Uterus (tissue), 4 donors: ENCODE measurements at places on chromosomes 2 and 18. TPM values are rescaled to one million over a fixed set of nuclear protein-coding genes. Genes with fewer than 3 reads are reported as not detected.

ACMSD gene
- total RNA-seq: not detected

PXDN gene
- 30.9 TPM for total RNA-seq

CREG2 gene
- total RNA-seq: 0.28 TPM

- no peak overlapping the region for H3K4me3 ChIP-seq
- H3K36me3 ChIP-seq: no peaks in the 10 kb centered on the region
- no peak for DNase-seq
- no peak overlapping the region for H3K27ac ChIP-seq
- H3K27me3 ChIP-seq: no peaks in the 10 kb centered on the region
- no peaks in the 10 kb centered on the region for H3K4me1 ChIP-seq
Observed at GRCh38 chr2:74735009-74735408, 81.0 kb downstream of the SEMA4F start.

DNA sequence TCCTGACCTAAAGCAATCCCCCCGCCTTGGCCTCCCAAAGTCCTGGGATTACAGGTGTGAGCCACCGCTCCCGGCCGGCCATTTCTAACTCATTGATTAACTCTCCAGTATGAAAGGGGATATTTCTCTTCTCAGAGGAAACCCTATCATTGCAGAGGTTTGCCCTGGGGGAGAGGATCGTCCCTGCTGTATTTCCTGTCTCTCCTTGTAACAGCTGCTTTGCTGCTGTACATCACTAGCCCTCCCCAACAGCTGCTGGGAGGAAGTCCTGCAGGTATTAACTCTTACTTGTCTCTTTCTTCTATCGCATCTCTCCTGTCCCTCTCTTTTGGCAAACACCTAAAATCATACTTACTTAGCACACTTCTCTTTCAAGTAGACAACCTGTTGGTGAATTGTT lies 219.0 kb upstream of the DSEL start:
- no peak for DNase-seq
- no peak overlapping the region for H3K4me3 ChIP-seq
- H3K36me3 ChIP-seq: no peaks in the 10 kb centered on the region
- no peaks in the 10 kb centered on the region for H3K4me1 ChIP-seq
- H3K27me3 ChIP-seq: no peaks in the 10 kb centered on the region

GRCh38 chr2:101357376-101357775 lies 29.9 kb downstream of the CREG2 start:
- H3K27me3 ChIP-seq: no peaks in the 10 kb centered on the region
- H3K4me1 ChIP-seq: no peaks in the 10 kb centered on the region
- H3K27ac ChIP-seq: no peak overlapping the region
- H3K36me3 ChIP-seq: no peaks in the 10 kb centered on the region
- no peak for DNase-seq

DNA sequence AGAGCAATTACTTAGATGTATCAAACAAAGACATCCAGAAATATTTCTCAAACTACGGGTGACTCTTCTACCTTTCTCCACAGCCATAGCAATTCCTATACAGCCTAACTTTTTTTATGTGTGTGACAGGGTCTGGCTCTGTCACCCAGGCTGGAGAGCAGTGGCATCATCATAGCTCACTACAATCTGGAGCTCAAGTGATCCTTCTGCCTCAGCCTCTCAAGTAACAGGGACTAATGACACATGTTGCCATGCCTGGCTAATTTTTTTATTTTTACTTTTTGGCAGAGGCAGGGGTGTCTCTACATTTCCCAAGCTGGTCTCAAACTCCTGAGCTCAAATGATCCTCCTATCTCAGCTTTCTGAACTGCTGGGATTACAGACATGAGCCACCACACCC lies 328.9 kb upstream of the NT5C1B start:
- DNase-seq: no peak
- H3K4me3 ChIP-seq: no peak overlapping the region
- H3K36me3 ChIP-seq: no peaks in the 10 kb centered on the region
- H3K4me1 ChIP-seq: no peaks in the 10 kb centered on the region
- no peaks in the 10 kb centered on the region for H3K27me3 ChIP-seq

GRCh38 chr2:19073522-19073921 lies 284.9 kb downstream of the OSR1 start:
- DNase-seq: no peak
- H3K27ac ChIP-seq: no peak overlapping the region
- no peak overlapping the region for H3K4me3 ChIP-seq
- no peaks in the 10 kb centered on the region for H3K27me3 ChIP-seq
- peaks cover 4% of the 10 kb centered on the region for H3K4me1 ChIP-seq

DNA sequence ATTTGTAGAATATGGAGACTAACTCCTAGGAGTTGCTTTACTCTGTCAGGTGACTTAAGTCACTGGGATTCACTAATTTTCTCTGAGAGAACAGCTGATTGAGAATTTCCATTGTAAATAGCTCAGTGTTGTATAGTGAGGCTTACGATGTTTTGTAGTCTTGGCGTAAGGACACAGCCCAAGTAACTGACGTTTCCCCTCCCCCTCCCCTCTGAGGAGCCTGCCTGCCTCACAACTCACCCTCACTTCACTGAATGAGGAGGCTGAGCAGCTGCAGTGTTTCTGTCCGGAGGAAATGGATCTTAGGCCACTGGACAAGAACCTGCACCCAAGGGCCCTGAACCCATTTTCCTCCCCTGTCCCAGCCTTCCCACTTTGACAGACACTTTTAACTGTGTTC lies 264.6 kb downstream of the PHLPP1 start:
- no peaks in the 10 kb centered on the region for H3K4me1 ChIP-seq
- no peaks in the 10 kb centered on the region for H3K27me3 ChIP-seq
- no peak for DNase-seq
- H3K27ac ChIP-seq: no peak overlapping the region
- H3K4me3 ChIP-seq: no peak overlapping the region

DNA sequence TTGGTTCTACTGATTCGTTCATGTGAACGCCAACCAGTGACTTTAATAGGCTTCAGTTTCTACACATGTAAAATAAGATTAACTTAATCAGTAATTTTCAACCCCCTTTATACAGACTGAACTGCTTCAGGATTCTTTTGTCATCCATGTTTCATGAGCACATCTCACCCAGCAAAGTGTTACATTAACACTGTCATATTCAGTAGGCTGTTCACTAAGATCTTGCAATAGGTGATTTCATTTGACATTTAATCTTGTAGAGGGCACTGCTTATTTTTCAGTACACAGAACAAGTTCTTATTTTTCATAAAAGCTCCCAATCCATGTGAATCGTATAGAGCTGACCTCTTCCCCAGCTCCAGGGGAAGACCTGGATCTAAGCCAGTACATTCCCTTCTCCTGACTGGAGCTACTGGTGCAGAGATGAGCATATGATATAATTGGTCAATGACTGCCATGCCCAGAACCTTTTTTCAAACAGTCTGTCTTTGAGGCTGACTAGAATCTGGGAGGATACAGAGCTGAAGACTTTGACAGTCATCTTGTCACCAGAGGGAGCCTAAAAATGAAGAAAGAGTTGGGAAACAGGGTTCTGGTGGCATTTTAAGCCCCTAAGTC lies 72.2 kb upstream of the CHRNA1 start:
- no peak overlapping the region for H3K4me3 ChIP-seq
- H3K4me1 ChIP-seq: no peaks in the 10 kb centered on the region

DNA sequence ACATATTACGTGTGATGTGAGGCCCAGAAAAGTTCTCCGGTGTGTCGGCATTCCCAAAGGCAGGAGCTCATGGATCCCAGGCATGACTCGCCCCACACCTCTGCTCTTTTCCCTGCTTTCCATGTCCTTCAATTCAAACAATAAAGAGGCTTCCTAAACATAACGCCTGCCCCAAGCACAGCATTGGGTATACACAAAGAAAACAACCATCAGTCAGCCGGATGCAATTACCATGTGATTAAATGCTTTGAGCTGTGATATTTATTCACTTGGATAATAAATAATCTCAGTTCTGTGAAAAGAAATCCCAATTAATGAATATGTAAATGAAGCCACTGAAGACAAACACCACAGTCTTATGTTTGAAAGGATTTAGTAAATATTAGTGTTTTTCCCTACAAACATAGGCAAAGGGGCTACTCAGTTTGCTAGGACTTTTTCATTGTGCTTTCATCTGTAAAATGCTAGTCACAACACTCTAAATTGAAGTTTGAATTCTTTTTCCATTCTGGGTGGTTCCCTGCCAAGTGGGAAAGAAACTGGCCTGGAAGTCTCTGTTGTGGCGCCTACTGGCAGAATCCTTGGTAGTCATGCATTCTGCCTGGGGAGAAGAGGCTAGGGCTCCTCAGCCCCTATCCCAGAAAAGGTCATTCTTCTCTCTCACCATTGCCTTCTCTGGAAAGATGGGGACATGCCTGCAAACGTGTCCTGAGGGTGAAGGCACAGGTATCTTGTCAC lies 144.7 kb downstream of the COL6A3 start:
- H3K36me3 ChIP-seq: no peaks in the 10 kb centered on the region
- DNase-seq: no peak
- H3K4me1 ChIP-seq: no peaks in the 10 kb centered on the region
- H3K27ac ChIP-seq: no peak overlapping the region
- no peak overlapping the region for H3K4me3 ChIP-seq
- no peaks in the 10 kb centered on the region for H3K27me3 ChIP-seq
